ENCODE measurements at places on chromosomes 7 and 10.

DNA sequence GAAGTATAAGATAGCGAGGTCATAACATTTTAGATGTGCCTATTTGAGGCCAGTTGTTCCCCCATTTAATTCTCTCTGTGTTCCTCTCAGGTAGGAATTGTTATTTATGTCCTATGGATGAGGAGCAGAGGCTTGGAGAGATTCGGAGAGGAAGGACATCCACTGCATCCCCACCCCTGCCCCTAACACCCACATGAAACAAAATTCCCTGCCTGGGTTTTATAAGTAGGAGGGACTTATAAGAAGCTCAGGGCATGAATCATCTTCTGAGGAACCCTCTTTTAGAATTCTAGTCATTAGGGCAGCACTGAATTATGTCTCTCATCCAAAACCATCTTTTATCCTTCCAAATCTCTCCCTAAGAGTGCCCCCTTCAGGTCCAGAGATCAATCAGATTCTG lies 5.0 kb downstream of the CHAT start:
- no peak for DNase-seq

DNA sequence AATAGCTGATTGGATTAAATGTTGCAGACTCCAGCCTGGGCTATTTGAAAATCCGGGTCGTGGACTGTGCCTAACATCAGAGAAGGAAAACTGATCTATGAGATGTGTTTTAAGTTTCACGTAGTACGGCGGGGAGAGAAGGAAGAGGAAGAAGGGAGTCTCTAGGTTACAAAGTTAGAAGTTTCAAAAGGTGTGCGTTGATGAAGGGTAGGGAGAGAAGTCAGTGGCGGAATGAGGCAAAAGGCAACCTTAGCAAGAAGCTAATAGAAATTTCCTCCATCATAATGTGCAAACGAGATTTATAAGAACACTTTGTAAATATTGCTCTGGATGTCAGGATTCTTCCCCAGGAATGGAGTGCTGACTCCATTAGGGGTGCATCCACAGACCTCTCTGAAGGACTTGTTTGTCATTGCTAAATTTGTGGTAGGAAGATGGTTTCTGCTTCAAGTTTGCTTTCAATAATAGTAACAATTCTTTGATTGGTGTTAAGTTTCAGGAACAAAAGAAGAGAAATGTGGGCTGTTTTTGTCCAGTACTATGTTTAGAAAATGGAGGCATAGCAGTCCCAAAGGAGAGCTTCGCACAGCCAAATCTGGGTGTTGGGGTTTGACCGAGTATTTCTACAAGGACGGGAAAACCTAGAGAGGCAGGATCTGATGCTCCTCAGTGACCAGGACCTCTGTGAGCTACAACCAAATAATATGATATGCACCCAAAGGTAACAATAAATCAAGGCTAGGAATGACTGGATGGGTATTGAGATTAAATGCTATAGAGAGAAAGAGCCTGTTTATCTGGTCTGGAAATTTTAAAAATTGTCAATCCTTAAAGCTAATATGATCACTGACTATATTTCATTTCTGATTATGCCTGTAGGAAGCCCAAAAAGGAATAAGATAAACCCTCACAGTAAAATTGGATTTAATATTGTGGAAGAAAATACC lies 8.2 kb downstream of the TWIST1 start:
- no peak for DNase-seq

- no peak for DNase-seq
These were observed 25.1 kb downstream of the DPY19L1 start for GRCh38 chr7:35012160-35012559.

GRCh38 chr10:49271346-49271745 lies 27.6 kb upstream of the C10orf71 start:
- no peak for DNase-seq

DNA sequence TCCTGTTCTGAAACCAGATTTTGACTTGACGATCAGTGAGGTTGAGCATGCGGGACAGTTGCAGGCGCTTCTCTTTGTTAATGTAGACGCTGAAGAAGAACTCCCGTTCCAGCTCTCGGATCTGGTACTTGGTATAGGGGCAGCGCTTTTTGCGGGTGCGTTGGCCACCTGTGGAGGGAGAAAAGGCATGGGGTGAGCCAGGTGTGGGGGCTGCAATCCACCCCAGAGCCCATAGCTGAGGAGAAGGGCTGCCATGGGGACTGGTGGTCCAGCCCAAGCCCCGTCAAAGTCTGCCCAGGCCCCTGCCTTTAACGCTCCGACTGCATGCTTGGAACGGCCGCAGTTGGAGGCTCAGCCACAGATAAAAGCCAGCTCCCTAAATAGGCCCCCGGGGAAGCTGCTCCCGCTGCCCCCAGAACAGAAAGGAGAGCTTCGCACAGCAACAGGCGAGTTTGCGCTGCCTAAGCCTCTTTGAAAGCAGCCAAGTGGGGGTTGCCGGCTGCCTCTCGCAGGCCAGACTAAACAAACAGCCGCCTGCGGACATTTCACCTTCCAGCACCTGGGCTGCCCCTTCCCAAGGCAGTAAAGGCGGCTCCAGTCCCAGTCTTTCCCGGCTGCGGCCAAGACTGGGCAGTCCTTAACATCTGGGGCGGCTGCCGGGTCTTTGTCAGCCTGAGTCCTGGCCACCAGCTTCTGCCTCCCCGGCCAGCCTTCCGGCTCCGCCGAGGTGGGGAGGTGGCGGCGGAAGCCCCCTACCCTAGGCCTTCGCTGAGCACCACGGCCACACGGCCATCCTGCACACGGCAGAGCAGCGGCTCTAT lies 2.0 kb downstream of the HOXA11 start:
- DNase-seq = no peak

DNA sequence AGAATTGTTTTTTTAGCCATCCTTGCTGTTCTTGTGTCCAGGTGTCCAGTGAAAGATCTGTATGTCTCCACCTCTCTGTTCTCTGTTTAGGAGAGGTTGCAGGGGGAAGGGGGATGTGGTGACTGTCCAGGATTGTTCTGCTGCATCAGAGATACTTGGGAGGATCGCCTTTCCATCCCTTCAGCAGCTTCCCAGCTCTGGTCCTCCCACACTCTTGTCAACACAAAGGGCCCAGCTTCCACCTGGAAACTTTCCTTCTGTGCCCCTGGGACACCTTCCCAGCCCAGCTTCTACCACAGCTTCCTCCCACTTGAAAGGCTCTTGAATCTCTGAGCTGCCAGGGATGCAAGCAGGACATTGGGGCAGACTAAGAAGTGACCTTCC lies 82.0 kb upstream of the SLF2 start:
- DNase-seq = no peak

- no peak for DNase-seq
These were observed 111.6 kb downstream of the NKX6-2 start for GRCh38 chr10:132674311-132674710.

- peak; percentile 84 for DNase-seq
These were observed 732 bp downstream of the FAS start for GRCh38 chr10:88991161-88991898.

DNA sequence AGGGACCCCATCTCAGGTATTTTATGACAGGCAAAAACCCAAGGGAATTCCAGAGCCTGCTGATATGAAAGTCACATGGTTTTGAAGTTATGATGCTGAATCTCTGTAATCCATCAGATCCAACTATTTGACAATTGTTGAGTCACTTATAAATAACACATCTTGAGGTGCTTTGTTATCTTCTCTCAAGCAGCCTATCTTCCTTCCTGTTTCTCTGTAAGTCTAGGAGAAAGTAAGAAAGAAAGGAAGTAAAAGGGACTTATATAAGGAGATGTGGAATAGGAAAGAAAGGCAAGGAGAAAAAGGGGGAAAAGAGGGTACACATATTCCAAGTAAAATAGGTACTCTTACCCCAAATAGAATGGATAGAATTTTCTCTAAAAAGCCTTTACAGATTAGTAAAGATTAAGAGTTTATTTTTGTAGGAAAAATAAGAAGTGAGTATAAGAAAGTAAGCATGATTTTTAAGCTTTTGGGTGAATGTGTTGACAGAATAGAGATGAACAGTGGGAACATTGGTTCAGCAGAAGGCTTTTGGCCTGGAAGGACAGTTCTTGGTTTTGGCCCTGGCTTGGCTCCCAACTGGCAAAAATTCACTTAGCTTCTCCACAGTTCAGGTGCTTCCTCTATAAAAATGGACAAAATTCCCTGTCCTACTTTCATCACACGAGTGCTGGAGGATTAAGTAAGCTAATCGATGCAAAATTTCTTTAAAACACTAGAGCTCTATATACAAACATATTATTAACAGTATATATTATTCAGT lies 39.6 kb upstream of the ANK3 start:
- DNase-seq = no peak

GRCh38 chr10:43026039-43026973 lies 50.6 kb upstream of the RET start:
- DNase-seq = no peak

DNA sequence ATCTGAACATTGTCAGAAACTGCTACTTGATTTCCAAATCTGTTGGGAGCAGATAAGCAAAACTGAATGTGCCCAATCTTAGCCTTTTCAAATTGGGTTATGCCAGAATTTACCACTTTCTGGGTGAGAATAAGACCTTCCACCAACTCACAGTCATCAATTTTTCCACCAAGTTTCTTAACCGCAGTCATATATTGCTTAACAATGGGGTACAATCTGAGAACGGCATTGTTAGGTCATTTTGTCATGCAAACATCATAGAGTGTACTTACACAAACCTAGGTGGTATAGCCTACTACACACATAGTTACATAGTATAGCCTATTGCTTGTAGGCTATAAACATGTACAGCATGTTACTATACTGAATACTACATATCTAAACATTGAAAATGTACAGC lies 16.0 kb downstream of the MRPS33 start:
- no peak for DNase-seq

GRCh38 chr10:71353639-71354038 lies 34.6 kb downstream of the SLC29A3 start:
- no peak for DNase-seq

DNA sequence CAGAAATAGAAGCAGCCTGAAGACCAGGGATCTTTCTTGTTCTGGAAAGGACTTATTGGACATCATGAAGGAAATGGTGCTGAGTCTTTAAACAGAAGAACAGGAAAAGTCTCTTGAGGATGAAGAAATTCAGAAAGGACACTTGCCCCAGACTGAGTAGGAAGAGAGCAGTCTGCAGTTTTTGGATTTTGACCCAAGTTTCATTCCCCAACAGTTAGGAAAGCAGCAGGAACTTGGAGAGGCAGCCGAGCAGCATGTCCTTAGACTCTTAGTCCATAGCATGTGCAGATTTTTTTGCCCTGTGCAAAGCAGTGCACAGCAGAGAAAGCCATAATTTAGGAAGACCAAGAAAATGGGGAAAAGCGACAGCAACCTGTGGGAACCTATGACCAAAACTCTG lies 927.2 kb upstream of the AUTS2 start:
- no peak for DNase-seq

DNA sequence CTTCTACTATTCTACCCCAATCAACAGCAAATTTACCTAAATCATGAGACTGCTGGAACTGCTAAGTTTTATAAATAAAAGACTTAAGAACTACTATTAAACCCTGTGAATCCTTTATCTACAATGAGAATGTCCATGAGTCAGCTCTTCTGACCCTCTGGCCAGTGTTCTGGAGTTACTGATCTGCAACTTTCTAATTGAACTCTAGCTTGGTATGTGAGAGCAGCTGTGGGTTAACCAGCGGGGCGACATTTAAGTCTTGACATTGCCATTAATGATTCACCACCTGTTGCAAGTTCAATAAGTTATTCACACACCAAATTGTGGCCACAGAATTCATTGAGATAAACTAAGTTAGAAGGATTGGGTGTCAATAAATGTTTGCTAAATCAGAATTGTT lies 359.8 kb downstream of the PCDH15 start:
- DNase-seq = no peak

DNA sequence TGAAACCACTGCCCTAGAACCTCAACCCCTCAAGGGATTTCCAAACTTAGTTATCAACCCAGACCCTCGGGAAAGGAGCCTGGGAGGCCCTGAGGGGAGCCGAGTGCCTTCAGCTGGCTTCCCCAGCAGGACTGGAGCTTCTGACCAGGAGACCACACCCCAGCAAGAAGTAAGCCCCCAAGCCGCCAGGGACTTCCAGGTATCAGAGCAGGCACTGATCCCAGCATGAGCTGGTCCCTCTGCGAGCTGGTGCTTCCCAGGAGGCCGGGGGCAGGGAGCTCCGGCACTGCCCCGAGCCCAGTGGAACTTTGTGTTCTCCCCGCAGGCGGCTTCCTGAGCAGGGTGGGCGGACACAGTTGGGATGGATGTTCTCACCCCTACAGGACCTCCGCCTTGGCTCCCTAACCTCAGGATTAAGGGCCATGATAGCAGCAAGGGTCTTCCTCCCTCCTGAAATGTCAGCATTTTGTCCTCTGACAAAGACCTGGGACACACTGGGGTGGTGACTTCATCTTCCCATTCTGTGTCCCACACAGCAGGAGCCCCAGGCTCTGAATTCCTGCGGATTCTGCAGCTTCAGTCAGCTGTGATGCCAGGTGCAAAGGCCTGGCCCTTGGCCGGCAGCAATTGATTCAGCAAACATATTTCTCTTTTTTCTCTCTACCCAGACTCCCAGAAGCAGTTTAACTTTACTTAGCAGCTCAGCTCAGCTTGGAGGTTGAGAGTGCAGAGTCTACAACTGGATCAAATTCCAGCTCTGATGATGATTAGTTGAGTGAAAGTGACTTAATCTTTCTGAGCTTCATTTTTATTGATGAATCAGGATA lies 11.6 kb downstream of the ATP6V0E2 start:
- peak; percentile 66 for DNase-seq

Data from hindlimb muscle (tissue), 1 donor.